ENCODE measurements at places on chromosomes 6 and 20.

- DNase-seq: peak; percentile 76
Observed at GRCh38 chr20:32966881-32967781, 37.1 kb downstream of the SUN5 start.

GRCh38 chr6:42923666-42924065, 5.6 kb upstream of the CNPY3 start:
- no peak for DNase-seq

DNA sequence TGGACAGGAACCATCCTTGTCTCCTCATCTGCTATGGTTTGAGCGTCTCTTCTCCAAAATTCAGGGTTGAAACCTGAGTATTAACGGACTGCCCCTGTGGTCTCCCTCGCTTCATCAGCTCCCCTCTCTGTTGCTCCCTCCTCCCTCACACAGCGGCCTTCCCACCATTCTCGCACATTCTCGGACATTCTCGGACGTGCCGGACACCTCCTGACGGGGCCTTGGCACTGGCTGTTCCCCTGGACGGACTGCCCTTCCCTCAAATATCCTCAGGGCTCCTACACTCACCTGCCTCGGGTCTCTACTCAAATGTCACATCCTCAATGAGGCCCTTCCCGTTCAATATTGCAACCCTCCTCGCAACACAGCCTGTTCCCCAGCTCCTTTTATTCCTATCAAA, 115.8 kb downstream of the TBC1D7 start:
- no peak for DNase-seq

GRCh38 chr20:7742479-7742878, 197.8 kb downstream of the HAO1 start:
- DNase-seq: no peak

- DNase-seq: no peak
Observed at GRCh38 chr6:11273406-11274065, 41.1 kb upstream of the NEDD9 start.

DNA sequence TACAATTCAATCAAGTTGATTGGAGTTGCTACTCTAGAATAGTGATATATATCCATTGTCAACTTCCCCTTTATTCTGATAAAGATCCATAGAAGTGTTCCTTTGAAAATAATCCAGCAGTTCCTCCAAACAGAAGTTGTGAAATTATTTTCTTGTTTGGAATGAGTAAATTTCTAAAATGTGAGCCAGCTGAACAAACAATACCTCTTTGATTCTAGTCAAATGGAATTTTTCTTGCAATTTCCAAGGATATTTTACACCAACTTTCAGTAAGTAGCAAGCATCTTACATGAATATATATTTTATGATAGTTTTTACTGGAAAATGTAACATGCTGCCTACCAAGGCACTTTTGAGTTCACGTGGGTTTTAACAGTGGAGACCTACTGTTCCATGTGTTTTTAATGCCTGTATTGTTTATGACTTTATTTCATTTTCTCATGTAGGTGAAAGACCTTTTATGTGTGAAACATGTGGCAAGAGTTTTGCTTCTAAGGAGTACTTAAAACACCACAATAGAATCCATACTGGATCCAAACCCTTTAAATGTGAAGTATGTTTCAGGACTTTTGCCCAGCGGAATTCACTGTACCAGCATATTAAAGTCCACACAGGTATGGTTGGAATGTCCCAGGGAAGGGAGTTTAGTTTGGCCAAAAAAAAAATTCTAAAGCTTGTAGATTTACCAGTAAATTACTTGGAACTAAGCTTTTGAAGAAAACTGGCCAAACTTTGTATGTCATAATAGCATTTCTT, 6.5 kb downstream of the GZF1 start:
- no peak for DNase-seq

- no peak for DNase-seq
Observed at GRCh38 chr6:41966961-41967311, 25.3 kb upstream of the CCND3 start.

DNA sequence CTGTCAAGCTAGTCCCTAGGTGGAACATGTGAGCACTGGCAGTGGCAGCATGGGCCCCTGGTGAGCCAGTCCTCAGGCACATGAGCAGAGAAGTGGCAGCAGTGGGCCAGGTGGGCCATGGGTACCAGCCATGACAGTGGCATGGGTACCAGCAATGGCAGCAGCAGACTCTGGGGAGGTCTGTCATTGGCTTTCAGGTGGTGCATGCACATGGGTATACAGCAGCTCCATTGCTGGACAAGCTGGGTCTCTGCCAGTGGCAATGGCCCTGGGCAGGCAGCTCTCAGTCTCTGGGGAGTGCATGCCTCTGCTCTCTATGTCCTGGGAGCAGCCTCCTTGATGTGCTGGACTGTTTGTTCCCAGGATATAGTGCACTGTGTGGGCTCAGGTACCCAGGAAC, 65.3 kb downstream of the KAT14 start:
- no peak for DNase-seq

- DNase-seq: no peak
Observed at GRCh38 chr6:20172842-20173456, 39.3 kb downstream of the MBOAT1 start.

GRCh38 chr6:132190097-132190814, 211.0 kb downstream of the MOXD1 start:
- peak; percentile 11 for DNase-seq

GRCh38 chr6:129992881-129993280, 25.5 kb upstream of the L3MBTL3 start:
- DNase-seq: no peak

GRCh38 chr6:509676-510075, 118.1 kb downstream of the IRF4 start:
- no peak for DNase-seq
